Left renal cortex interstitium (tissue), 4 donors: ENCODE measurements at places on chromosomes 2 and 18. TPM values are rescaled to one million over a fixed set of nuclear protein-coding genes. Genes with fewer than 3 reads are reported as not detected.

Gene LYG1
- polyA plus RNA-seq, result 5.8 TPM

Gene RBM43
- polyA plus RNA-seq, result 14.5 TPM

DNA sequence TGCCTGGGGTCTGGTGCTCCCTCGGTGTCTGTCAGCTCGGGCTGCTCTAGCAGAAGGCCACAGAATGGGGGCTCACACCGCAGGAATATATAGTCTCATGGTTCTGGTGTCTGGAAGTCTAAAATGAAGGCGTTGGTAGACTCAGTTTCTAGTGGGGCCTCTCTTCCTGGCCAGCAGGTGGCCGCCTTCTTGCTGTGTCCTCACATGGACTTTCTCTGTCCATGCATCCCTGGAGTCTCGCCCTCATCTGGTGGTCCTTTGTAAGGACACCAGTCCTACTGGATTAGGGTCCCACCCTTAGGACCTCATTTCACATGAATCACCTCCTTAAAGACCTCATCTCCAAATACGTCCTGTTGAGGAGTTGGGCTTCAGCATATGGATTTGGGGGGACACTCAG, 65.7 kb downstream of the RRM2 start:
- DNase-seq, result no peak

GRCh38 chr2:33267043-33267442, 209.4 kb upstream of the RASGRP3 start:
- no peak for DNase-seq
